ENCODE measurements at places on chromosomes 4 and X. TPM values are rescaled to one million over a fixed set of nuclear protein-coding genes. Genes with fewer than 3 reads are reported as not detected.

DNA sequence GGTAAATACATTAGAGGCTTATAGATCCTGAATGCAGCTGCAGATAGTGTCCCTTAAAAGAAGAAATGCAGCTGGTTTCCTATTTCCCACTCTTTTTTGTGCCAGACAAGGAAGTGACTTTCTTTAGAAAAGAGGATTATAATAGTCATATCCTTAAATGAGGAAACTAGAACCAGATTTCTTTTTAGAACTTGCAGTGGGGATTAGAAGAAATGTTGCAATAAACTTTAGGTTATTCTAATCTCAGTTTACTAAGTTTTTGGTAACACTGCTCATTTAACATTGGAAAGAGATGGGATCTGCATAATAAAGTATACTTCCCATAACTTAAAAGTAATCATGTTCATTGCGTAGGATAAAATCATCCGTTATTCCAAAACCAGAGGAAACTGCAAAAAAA is 101.9 kb downstream of the SLIT2 start:
- DNase-seq = no peak

DNA sequence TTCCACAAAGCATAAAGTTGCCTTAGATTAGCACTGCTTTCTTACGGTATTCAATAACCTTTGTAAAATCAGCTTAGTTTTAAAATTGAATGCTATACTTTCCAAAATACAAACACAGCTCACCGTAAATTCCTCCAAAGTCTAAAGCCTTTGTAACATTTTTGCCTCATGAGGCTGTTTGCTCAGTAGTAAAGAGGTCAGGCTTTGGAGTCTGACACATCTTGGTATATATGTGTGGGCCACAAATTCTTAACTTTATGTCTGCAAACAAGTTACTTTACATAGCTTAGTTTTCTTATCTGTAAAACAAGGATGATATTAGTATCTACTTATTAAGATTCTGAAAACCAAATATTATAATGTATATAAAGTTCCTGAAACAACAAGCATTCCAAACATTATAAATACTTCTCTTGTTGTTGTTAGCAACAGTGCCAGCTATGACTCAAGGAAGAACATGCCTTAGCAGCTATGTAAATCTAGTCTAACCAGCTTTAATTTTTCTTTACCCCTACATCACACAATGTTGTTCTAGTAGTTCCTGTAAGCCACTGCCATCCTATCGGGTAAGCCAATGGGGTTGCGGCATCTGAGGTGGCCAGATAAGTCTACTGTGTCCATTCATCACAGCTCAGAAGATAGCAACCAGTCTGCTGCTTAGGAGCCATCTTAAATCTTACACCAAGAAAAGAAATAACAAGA is 709.0 kb downstream of the KLHL13 start:
- no peak for DNase-seq

GRCh38 chrX:22742174-22742573 is 257.6 kb upstream of the DDX53 start:
- DNase-seq = no peak

DNA sequence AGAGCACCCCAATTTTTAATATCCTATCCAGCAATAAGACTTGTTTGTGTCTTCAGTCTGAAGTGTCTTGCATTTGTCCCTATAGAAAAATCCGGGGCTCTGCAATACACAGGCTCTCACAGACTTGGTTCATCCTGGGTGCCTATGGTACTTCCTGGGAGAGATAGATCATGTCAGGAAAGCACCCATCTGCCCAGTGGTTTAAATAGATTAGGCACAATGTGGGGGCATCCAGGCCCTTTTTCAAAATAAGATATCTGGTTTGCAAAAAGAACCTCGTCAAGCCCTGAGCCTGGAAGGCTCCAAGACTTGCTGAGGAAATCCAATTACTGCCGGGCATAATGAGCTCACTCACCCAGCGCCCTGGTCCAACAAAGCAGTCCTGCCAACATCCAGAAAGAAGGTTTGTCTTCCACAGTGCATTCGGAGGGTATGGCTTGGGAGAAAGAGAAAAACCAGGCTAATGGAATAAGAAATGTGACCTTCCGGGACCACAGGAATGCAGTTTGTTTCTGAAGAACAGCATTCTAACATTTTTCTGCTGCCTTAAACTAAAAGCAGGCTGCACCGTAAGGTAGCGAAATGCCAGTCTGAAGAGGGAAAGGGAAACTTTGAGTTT is 11.6 kb downstream of the JAKMIP1 start:
- DNase-seq = peak; percentile 67

GRCh38 chrX:47514533-47515235 is 31.7 kb upstream of the ZNF41 start:
- DNase-seq = no peak

The PASD1 gene
- 0.03 TPM for polyA plus RNA-seq

The SMIM31 gene
- polyA plus RNA-seq = not detected

The IRS4 gene
- not detected for polyA plus RNA-seq

The FAM184B gene
- polyA plus RNA-seq = not detected
